ENCODE measurements at places on chromosomes 7 and 10.

- no peak for DNase-seq
Observed at GRCh38 chr7:90853205-90853604, 257.1 kb downstream of the CDK14 start.

GRCh38 chr7:92422926-92423325 lies 24.4 kb upstream of the GATAD1 start:
- DNase-seq, result no peak

DNA sequence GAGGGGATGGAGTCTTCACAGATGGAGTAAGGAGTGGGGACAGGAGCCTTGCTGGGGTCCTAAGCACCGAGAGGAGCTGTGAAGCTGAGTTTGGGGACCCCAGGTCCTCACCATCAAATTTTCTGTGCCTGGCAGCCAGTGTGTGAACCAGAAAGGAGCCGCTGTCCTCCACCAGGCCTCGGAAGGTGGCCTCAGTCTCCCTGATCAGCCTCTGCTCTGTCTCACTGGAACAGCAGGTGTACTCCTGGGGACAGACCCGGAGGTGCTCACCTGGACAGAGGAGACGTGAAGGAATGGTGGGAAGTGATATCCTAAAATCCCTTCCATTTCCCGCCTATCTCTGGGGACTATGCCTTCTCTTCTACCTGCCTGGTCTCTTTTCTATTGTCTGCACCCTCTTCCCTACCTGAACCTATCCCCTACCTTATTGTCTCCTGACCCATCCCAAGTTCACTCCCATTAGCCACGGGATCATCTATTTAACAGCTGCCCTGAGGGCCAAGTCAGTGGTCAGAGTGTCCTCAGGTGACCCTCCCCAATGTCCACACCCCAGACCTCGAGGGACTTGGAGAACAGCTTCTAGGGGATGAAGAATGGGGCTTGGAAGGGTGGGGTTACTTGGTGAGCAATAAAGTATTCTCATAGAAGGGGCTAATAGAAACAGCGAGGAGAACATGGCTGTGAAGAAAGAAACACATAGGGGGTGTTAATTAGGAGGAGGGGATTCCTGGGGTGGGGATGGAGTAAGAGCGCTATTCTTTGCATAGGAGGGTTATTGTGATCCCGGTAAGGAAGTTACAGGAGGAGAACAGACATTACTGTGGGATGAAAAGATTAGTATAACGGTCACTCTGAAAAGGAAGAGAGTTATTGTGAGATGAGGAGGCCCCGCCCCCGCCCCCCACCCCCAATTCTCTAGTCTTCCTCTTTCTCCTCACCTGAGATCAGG lies 811 bp downstream of the GPC2 start:
- DNase-seq, result no peak

DNA sequence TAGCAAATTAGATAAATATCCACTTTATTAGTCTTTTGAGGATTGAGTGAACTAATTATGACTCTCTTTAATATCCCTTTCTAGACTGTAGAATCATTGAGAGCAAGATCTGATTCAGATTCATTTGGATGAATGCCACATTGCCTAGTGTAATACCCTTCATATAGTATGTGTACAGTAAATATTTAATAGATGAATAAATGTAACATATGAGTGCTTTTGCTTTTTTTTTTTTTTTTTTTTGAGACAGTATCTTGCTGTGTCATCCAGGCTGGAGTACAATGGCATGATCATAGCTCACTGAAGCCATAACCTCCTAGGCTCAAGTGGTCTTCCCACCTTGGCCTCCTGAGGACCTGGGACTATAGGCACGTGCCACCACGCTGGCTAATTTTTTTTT lies 14.8 kb downstream of the SAMD8 start:
- no peak for DNase-seq

GRCh38 chr7:69465262-69465661 lies 133.0 kb upstream of the AUTS2 start:
- DNase-seq, result no peak

DNA sequence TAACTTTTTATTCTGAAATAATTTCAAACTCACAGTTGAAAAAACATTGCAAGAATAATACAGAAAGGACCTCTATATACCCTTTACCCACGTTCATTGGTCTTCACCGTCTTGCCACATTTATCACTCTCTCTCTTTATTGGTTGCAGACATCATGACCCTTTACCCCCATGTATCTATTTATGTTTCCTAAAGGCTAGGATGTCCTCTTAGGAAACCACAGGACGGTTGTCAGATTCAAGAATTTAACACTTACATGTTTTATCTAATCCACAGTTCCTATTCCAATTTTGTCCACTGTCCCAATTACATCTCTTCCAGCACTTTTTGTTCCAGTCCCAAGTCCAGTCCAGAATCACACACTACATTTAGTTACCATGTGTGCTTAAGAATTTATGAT lies 67.6 kb upstream of the FGFR2 start:
- DNase-seq, result no peak

Measured in sigmoid colon (tissue), 7 donors.